A172 (cell line): ENCODE measurements at places on chromosomes 7 and 10. TPM values are rescaled to one million over a fixed set of nuclear protein-coding genes. Genes with fewer than 3 reads are reported as not detected.

Gene PARD3
- total RNA-seq: 48.3 and 52.9 TPM in 2 replicates

Gene ARID5B
- total RNA-seq: 17.6 and 18.0 TPM in 2 replicates

Gene ZNF33B
- total RNA-seq: 9.7 and 10.4 TPM in 2 replicates

Gene H2BK1
- total RNA-seq: not detected in 2 replicates

Gene DPYSL4
- 16.2 and 18.4 TPM in 2 replicates for total RNA-seq

Gene CNPY1
- not detected in 2 replicates for total RNA-seq

Gene METTL2B
- 37.6 and 46.4 TPM in 2 replicates for total RNA-seq

Gene OR2A42
- not detected in 2 replicates for total RNA-seq

Gene GRM3
- total RNA-seq: not detected in 2 replicates

Gene LRMDA
- total RNA-seq: 0.07 TPM in 1 of 2 replicates, not detected in the other

Gene CCDC172
- total RNA-seq: not detected in 2 replicates

Gene BAMBI
- 36.2 and 43.8 TPM in 2 replicates for total RNA-seq

Gene DRGX
- total RNA-seq: not detected in 2 replicates

Gene CHST3
- total RNA-seq: 57.0 and 59.0 TPM in 2 replicates

Gene ABLIM1
- 1.8 and 2.3 TPM in 2 replicates for total RNA-seq
